ENCODE measurements at places on chromosomes 16 and 17. TPM values are rescaled to one million over a fixed set of nuclear protein-coding genes. Genes with fewer than 3 reads are reported as not detected.

DNA sequence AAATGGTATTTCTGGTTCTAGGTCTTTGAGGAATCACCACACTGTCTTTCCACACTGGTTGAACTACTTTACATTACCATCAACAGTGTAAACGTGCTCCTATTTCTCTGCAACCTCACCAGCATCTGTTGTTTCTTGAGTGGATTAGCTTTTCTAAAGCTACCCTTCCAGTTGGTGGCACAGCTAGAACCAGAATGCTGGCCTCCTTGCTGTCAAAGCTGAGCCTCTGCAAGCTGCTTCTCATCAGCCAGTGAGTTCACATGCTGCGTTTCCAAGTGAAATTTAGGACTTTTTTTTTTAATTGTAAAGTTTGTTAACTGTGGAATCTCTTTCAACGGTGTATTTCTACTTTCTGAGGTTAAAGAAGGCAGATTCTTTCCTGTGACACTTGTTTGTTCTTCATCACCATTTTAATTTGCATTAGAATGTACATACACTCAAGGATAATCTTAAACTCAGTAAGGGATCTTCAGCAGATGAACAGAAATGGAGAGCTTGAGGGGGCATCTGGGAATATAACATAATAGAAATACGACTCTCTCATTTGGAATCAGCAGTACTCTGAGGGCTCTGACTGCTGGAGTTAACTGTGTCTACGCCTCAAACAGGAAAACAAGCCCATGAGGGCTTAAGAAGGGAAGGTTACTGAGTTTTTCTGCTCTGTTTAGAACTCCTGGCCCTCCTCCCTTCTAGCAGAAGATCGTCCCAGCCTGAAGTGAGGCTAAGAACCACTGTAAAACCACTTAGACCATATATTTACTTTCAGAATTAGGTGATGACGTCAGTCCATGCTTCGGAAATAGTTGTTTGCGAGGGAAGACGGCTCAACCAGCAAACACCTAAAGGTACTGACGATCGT, 148.4 kb upstream of the FAM20A start:
- no peak for DNase-seq
- H3K4me3 ChIP-seq = no peak overlapping the region
- no peaks in the 10 kb centered on the region for H3K27me3 ChIP-seq
- no peaks in the 10 kb centered on the region for H3K36me3 ChIP-seq
- H3K27ac ChIP-seq = no peak overlapping the region

DNA sequence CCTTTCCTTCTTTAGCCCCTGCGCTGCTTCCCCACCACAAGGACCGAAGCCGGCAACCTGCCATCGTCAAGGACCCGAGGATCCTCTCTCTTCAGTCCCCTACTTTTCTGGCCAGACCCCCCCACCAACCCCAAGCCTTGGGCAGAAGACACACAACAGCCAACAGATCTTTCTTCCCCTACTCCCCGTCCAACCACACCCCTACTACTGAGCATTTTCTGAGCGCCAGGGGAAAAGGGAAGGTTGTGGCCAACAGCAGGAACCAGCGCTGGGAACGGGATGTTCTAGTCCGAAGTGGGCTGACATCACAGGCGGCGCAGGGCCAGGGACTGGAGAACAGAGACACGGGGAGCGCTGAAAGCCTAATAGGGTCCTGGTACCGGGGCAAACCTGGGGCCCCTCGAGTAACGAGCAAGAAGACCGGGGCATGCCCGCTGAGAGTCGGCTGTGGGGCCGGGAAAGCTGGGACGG, 528 bp downstream of the PER1 start:
- DNase-seq = peak; percentile 62
- H3K27me3 ChIP-seq = no peaks in the 10 kb centered on the region
- H3K4me1 ChIP-seq = peaks cover 43% of the 10 kb centered on the region

DNA sequence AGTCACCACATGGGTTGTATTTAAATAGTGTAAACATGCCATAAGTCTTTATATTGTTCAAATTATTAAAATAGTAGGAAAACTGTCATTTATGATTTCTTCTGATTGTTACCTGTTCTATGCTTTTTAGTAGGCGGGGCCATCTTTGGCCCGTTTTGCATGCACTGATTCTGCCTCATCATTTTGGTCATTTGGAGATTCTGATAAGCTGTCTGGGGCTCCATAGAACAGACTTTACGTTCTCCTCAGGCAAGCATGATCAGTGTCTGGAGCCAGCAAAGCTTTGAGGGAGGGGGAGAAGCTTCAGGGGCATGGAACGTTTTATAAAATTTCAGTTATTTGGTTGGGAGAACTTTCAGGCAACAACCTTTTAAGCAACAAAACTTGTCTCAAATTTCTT, 8.8 kb downstream of the NDEL1 start:
- H3K4me1 ChIP-seq = peaks cover 50% of the 10 kb centered on the region
- no peaks in the 10 kb centered on the region for H3K27me3 ChIP-seq
- H3K4me3 ChIP-seq = no peak overlapping the region
- no peak overlapping the region for H3K27ac ChIP-seq
- no peak for DNase-seq

GRCh38 chr16:8848939-8849391, 19.8 kb downstream of the CARHSP1 start:
- H3K36me3 ChIP-seq = peaks cover 19% of the 10 kb centered on the region
- H3K4me1 ChIP-seq = peaks cover 23% of the 10 kb centered on the region
- DNase-seq = no peak
- no peak overlapping the region for H3K4me3 ChIP-seq
- no peaks in the 10 kb centered on the region for H3K27me3 ChIP-seq

GRCh38 chr17:67107811-67108775, 63.7 kb downstream of the CACNG1 start:
- H3K36me3 ChIP-seq = peaks cover 15% of the 10 kb centered on the region
- no peaks in the 10 kb centered on the region for H3K27me3 ChIP-seq
- DNase-seq = no peak
- H3K4me3 ChIP-seq = no peak overlapping the region
- no peaks in the 10 kb centered on the region for H3K4me1 ChIP-seq
- no peak overlapping the region for H3K27ac ChIP-seq

- no peaks in the 10 kb centered on the region for H3K27me3 ChIP-seq
- H3K36me3 ChIP-seq = no peaks in the 10 kb centered on the region
- no peaks in the 10 kb centered on the region for H3K4me1 ChIP-seq
- DNase-seq = no peak
These were observed 156.8 kb upstream of the IRX3 start for GRCh38 chr16:54443352-54443751.

DNA sequence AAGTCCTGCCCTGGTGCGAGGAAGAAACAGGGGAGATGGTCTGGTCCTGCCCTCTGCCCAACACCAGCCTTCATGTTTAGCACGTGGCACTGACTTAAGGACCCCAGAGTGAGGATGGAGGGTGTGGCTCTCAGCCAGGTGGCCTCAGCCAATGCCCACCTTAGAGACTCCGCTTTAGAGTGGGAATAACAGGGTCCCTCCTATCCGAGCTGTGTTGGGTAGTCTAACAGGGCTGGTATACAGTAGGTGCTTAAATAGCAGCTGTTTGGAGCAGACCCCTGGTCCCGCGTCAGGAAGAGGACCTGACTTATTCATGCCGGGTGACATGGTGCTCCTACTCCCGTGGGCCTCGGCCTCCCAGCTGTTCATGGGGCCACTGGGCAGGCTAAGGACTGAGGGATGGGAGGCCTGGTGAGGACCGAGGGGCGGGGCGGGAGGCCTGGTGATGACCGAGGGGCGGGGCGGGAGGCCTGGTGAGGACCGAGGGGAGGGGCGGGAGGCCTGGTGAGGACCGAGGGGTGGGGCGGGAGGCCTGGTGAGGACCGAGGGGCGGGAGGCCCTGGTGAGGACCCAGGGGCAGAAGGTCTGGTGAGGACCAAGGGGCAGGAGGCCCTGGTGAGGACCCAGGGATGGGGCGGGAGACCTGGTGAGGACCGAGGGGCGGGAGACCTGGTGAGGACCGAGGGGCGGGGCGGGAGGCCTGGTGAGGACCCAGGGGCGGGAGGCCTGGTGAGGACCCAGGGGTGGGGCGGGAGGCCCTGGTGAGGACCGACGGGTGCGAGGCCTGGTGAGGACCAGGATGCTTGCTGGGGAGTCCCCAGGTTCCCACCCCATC, 7.6 kb downstream of the ZFPM1 start:
- no peak overlapping the region for H3K27ac ChIP-seq
- DNase-seq = no peak
- no peaks in the 10 kb centered on the region for H3K36me3 ChIP-seq
- H3K27me3 ChIP-seq = no peaks in the 10 kb centered on the region
- H3K4me3 ChIP-seq = no peak overlapping the region

- DNase-seq = peak; percentile 76
- H3K36me3 ChIP-seq = no peaks in the 10 kb centered on the region
- H3K27me3 ChIP-seq = no peaks in the 10 kb centered on the region
- peaks cover 15% of the 10 kb centered on the region for H3K4me1 ChIP-seq
- no peak overlapping the region for H3K4me3 ChIP-seq
These were observed 79.1 kb downstream of the NXN start for GRCh38 chr17:900336-900934.

GRCh38 chr17:79212149-79213087, 137.8 kb downstream of the ENGASE start:
- H3K4me3 ChIP-seq = no peak overlapping the region
- no peaks in the 10 kb centered on the region for H3K36me3 ChIP-seq
- DNase-seq = no peak
- no peaks in the 10 kb centered on the region for H3K4me1 ChIP-seq
- H3K27me3 ChIP-seq = no peaks in the 10 kb centered on the region

- H3K27ac ChIP-seq = no peak overlapping the region
- no peak overlapping the region for H3K4me3 ChIP-seq
- no peaks in the 10 kb centered on the region for H3K36me3 ChIP-seq
- no peaks in the 10 kb centered on the region for H3K4me1 ChIP-seq
- no peaks in the 10 kb centered on the region for H3K27me3 ChIP-seq
These were observed 382.8 kb downstream of the SEC14L1 start for GRCh38 chr17:77523540-77523939.

DNA sequence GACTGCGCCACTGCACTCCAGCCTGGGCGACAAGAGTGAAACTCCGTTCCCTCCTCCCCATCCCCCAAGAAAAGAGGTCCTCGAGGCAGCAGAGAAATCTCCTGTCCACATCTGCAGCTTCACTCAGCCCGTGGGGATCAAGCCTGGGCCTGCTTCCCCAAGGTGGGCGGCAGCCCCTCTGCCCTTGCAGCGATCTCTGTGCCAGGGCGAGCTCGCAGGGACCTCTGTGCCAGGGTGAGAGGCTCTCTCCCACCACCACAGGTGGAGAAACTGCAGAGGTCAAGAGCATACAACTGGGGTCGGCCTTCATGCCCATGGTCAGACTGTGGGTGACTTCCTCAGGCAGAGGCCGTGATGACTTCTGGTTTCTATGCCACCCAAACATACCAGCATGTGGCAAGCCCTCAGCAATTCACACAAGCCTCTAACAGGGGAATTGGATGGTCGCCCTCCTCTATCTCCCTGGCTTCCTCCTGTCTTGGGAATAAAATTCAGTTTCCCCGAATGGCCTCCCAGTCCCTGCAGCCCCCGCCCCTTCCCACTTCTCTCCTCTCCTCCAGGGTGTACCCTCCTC, 5.5 kb downstream of the SLC43A2 start:
- H3K27me3 ChIP-seq = no peaks in the 10 kb centered on the region
- no peak for DNase-seq
- H3K4me3 ChIP-seq = no peak overlapping the region
- H3K27ac ChIP-seq = no peak overlapping the region
- peaks cover 33% of the 10 kb centered on the region for H3K4me1 ChIP-seq

- H3K27ac ChIP-seq = no peak overlapping the region
- no peak overlapping the region for H3K4me3 ChIP-seq
- peak; percentile 61 for DNase-seq
- peaks cover 12% of the 10 kb centered on the region for H3K36me3 ChIP-seq
These were observed 33.8 kb upstream of the KPNB1 start for GRCh38 chr17:47615766-47616424.

DNA sequence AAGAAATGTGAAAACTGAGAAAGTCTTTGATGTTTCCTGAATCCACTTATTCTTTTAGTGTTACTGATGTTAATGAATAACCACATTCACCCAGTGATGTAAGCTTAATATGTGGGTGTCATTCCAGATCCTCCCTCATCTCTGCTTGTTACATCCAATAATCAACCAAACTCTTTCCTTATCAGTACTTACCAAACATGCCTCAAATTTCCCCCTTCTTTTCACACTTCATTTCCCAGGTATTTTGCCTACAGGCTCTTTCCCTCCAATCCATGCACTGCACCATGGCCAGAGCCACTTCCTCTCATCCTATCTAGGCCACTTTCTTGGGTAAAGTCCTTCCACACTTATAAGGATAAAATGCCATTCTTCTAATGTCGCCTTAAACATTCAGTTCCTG, 451.5 kb downstream of the NPIPA7 start:
- no peak overlapping the region for H3K27ac ChIP-seq
- no peaks in the 10 kb centered on the region for H3K4me1 ChIP-seq
- no peak overlapping the region for H3K4me3 ChIP-seq
- no peaks in the 10 kb centered on the region for H3K27me3 ChIP-seq
- no peak for DNase-seq

DNA sequence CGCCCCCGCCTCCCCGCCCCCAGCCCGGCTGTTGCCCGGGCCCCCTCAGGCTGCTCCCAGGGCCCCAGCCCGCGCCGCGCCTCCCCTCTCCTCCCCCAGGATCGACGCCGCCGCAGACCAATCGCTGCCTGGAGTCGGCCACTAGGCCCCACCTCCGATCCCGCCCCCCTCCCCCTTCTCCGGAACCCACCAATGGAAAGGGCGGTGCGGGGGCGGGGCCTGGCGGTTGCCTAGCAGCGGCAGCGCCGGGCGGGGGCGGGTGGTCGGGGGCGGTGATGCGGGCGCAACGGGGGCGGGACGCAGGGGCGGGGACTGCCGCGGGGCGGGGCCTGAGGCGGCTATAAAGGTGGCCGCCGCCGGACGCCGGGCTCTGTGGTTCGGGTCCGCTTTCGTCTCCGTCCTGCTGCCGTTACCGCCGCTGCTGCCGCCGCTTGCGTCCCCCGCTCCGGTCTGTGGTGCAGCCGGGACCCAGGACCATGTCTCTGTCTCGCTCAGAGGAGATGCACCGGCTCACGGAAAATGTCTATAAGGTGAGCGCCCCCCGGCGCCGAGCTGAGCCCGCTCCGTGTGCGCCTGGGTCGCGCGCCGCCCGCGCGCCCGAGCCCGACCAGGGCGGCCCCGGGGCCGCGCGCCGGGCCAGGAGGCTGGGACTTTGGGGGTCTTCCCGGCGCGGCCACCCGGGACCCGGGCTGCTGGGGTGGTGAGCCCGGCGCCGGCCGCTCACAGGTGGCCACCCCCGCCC, at the start of gene BAIAP2:
Gene BAIAP2, plus strand, starts transcription at position 373 of the 742 bp plus-strand sequence. Its CDS starts 104 bp downstream, at position 477.
- peak within 1 kb of the TSS; percentile 72 for H3K4me3 ChIP-seq
- peak; percentile 88 for DNase-seq
- H3K27me3 ChIP-seq = no peaks in the 10 kb centered on the region
- peaks cover 10% of the 10 kb centered on the region for H3K4me1 ChIP-seq
- no peaks in the 10 kb centered on the region for H3K36me3 ChIP-seq

The INO80E gene
- 84.1 TPM for total RNA-seq

The LRRC37A3 gene
- total RNA-seq = 16.1 TPM

Data from endothelial cell of umbilical vein (primary cell).